ENCODE measurements at places on chromosomes 16 and 17. TPM values are rescaled to one million over a fixed set of nuclear protein-coding genes. Genes with fewer than 3 reads are reported as not detected.

The PYY gene
- total RNA-seq, result not detected

The SLC5A11 gene
- not detected for total RNA-seq

The SEZ6L2 gene
- total RNA-seq, result 16.2 TPM

The DHRS7C gene
- not detected for total RNA-seq

The CDK5R1 gene
- 5.6 TPM for total RNA-seq

The CCL7 gene
- not detected for total RNA-seq

The UMOD gene
- total RNA-seq, result not detected

The EPOP gene
- total RNA-seq, result 4.1 TPM

The CFAP97D1 gene
- not detected for total RNA-seq

The FA2H gene
- total RNA-seq, result not detected

The NPB gene
- total RNA-seq, result 3.4 TPM

The ALOX15B gene
- 27.2 TPM for total RNA-seq

The SEPTIN1 gene
- not detected for total RNA-seq

The CES3 gene
- 0.99 TPM for total RNA-seq

The PTX4 gene
- not detected for total RNA-seq

The ITGB3 gene
- 0.23 TPM for total RNA-seq

The CPNE7 gene
- 0.70 TPM for total RNA-seq

The SCNN1B gene
- total RNA-seq, result not detected

The C16orf96 gene
- not detected for total RNA-seq

The CFAP119 gene
- total RNA-seq, result 1.3 TPM
